ENCODE measurements at places on chromosomes 6 and 20. TPM values are rescaled to one million over a fixed set of nuclear protein-coding genes. Genes with fewer than 3 reads are reported as not detected.

DNA sequence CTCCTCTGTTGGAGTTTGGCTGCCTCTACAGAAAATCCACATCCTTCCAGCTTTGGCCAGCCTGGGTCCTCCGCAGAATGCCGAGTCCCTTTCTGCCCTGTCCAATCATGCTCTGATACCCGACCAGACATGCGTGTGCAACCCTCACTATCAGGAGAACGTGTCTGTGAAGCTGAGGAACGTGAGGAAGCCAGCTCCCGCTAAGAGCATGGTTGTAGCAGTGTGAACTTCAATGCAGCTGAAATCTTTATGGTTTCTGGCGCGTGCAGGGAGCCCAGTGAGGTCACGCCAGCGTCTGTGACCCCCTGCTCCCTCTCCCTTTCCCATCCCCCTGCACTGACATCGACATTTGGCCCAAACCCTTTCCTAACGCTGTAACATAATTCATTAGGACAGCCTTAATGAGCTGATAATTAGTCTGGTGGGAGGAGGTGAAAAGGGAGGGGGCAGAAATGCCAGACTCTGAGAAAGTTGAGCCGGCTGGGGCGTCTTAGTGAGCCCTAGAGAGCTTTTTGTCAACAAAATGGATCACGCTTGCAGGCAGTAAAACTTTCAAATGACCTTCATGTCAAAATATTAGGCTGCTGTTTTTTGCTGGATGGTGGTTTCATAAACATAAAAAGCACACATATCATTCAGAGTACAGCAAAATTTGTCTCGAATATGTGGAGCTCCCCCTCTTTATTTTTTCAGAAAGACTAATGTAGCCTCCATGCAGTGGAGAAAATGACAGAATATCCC is 423.3 kb downstream of the QKI start:
- no peak overlapping the region for H3K4me3 ChIP-seq
- no peaks in the 10 kb centered on the region for H3K36me3 ChIP-seq
- H3K4me1 ChIP-seq, result no peaks in the 10 kb centered on the region
- peaks cover 13% of the 10 kb centered on the region for H3K27me3 ChIP-seq
- no peak for DNase-seq

- H3K4me1 ChIP-seq, result no peaks in the 10 kb centered on the region
- no peak for DNase-seq
- peaks cover 6% of the 10 kb centered on the region for H3K27me3 ChIP-seq
- H3K27ac ChIP-seq, result no peak overlapping the region
- H3K36me3 ChIP-seq, result no peaks in the 10 kb centered on the region
Observed at GRCh38 chr20:5871459-5872410, 78.6 kb downstream of the TRMT6 start.

The CLPSL1 gene
- total RNA-seq, result not detected

The LPA gene
- not detected for total RNA-seq

The PNISR gene
- total RNA-seq, result 193 TPM

The DNMT3B gene
- total RNA-seq, result 0.20 TPM

DNA sequence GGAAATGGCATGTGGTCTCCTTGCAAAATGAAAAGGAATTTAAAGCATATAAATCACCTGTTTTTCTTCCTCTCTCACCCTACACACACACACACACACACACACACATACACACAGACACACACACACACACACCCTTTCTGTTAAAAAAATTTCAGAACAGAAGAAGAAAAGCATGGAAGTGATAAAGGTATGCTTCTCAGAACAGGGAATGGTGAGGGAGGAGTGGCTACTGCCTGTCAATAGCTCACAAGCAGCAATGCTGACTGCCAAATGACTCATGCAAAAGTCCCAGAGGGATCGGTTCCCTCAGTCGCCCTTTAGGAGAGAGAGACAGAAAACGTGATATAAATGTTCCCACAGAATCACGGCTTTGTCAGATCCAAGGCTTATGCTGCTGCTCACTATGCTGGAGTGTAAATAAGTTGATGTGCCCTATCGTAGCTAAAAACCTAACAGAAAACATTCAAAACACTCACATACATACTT is 102.6 kb downstream of the IBTK start:
- H3K27ac ChIP-seq, result no peak overlapping the region
- H3K36me3 ChIP-seq, result no peaks in the 10 kb centered on the region
- H3K27me3 ChIP-seq, result no peaks in the 10 kb centered on the region

GRCh38 chr6:139970591-139970991 is 596.1 kb upstream of the CITED2 start:
- no peaks in the 10 kb centered on the region for H3K27me3 ChIP-seq
- no peaks in the 10 kb centered on the region for H3K36me3 ChIP-seq
- no peak overlapping the region for H3K27ac ChIP-seq
- no peak overlapping the region for H3K4me3 ChIP-seq

GRCh38 chr6:2655844-2656433 is 94.8 kb downstream of the MYLK4 start:
- H3K4me3 ChIP-seq, result no peak overlapping the region
- DNase-seq, result no peak
- H3K4me1 ChIP-seq, result peaks cover 13% of the 10 kb centered on the region
- no peak overlapping the region for H3K27ac ChIP-seq
- H3K36me3 ChIP-seq, result no peaks in the 10 kb centered on the region

GRCh38 chr20:37490663-37491350 is 30.2 kb upstream of the NNAT start:
- peaks cover 24% of the 10 kb centered on the region for H3K4me1 ChIP-seq
- H3K36me3 ChIP-seq, result peaks cover 27% of the 10 kb centered on the region
- H3K4me3 ChIP-seq, result no peak overlapping the region
- no peak overlapping the region for H3K27ac ChIP-seq
- no peak for DNase-seq

DNA sequence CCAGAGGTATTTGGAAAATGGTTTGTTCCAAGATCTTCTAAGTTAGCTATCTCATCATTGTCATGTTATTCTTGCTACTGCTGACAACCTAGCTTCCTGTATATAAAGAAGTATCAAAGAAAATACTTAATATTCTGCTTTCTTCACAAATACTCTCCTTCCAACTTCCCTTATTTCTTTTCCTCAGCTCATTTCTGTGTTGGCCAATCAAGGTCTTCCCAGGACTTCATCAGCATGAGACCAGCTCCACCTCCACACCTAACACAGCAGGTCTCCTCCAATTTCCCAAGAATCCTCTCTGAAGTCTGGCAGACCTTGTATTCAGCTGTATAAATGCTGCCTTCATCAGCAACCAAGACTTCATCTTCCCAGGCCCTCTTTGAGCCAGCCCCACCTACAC is 538.6 kb upstream of the JARID2 start:
- H3K27me3 ChIP-seq, result no peaks in the 10 kb centered on the region
- peaks cover 14% of the 10 kb centered on the region for H3K4me1 ChIP-seq
- H3K36me3 ChIP-seq, result no peaks in the 10 kb centered on the region
- DNase-seq, result no peak

GRCh38 chr20:54337144-54337543 is 129.3 kb downstream of the PFDN4 start:
- H3K27me3 ChIP-seq, result peaks cover 3% of the 10 kb centered on the region
- DNase-seq, result no peak
- no peaks in the 10 kb centered on the region for H3K4me1 ChIP-seq
- no peak overlapping the region for H3K4me3 ChIP-seq
- H3K36me3 ChIP-seq, result no peaks in the 10 kb centered on the region
- no peak overlapping the region for H3K27ac ChIP-seq

DNA sequence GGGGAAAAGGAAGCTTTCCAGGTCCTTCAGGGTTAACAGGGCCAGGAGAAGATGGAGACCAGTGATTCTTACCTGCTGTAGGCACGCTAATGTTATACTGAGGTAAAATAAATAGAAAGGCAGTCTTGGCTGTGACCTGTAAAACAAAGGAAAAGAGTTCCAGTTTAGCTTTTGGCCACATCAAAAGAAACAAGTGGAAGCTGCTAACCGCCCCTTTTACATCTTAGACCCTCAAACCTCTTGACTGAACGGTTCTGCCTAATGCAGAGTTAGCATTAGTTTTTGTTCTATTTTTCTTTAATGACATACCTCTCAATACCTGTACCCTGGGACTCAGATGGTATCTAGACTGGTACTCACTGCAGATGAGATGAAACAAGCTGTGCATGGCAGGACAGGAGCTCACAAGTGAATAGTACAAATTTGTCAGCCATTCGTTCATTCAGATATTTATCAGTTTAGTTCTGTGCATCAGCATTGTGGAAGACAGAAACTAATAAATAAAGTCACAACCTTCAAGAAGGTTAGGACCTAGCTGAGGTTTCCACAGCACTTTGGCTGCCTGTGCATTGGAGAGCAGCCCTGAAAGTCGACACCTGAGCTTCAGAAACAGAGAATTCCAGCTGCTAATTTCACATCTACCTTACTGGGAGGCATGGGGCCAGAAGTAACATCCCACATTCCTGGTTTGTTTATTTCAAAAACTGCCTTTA is 41.0 kb downstream of the TRAM2 start:
- no peak overlapping the region for H3K4me3 ChIP-seq
- no peak overlapping the region for H3K27ac ChIP-seq
- H3K27me3 ChIP-seq, result no peaks in the 10 kb centered on the region
- peaks cover 21% of the 10 kb centered on the region for H3K4me1 ChIP-seq
- no peak for DNase-seq

- H3K27me3 ChIP-seq, result no peaks in the 10 kb centered on the region
- no peak for DNase-seq
- H3K4me3 ChIP-seq, result no peak overlapping the region
- no peaks in the 10 kb centered on the region for H3K36me3 ChIP-seq
Observed at GRCh38 chr6:4336084-4336483, 200.7 kb upstream of the ECI2 start.

DNA sequence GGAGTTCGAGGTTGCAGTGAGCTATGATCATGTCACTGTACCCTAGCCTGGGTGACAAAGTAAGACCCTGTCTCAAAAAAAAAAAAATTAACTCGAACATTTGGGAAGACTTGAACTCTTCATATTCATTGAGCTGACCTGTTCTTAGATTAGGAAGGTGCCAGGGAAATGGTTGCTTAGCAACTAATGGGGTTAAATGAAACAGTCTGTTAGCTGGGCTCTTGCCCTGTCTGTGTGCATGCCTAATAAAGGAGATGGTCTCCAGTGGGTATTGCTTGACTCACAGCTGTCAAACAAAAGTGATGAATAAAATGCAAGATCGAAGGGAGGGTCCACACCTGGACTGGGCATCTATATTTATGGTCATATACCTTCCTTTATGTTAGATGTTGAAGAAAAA is 101.8 kb downstream of the KLHL32 start:
- H3K36me3 ChIP-seq, result no peaks in the 10 kb centered on the region
- H3K27me3 ChIP-seq, result no peaks in the 10 kb centered on the region
- no peak overlapping the region for H3K27ac ChIP-seq
- H3K4me3 ChIP-seq, result no peak overlapping the region
- DNase-seq, result no peak

DNA sequence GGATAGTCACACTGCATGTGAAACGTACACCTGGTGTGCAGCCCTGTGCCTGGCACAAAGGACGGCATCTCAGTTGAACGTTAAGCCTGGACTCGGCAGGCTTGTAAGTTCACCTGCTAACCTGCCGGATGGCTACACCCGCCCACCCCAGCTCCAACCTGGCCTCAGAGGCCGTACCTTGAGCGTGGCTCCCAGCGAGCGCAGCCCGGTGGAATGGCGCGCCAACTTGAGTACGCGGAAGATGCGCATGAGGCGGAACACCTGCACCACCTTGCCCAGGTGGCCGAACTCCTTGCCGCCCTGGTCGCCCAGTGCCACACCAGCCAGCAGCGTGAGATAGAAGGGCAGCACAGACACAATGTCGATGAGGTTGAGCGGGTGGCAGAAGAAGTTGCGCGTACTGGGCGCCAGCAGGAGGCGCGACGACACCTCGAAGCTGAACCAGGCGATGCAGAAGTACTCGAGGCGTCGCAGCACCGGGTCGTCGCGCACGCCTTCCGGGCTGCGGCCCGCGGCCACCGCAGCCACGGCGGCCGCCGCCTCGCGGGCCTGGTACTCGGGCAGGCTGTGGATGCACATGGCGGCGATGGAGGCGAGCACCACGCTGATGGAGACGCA is 3.3 kb downstream of the KCNS1 start:
- H3K4me1 ChIP-seq, result peaks cover 22% of the 10 kb centered on the region
- H3K27ac ChIP-seq, result no peak overlapping the region
- no peak for DNase-seq
- peak overlapping the region; percentile 60 for H3K4me3 ChIP-seq
- H3K27me3 ChIP-seq, result peaks cover 38% of the 10 kb centered on the region

The SLC2A10 gene
- not detected for total RNA-seq

The HEY2 gene
- total RNA-seq, result not detected

The MPIG6B gene
- not detected for total RNA-seq

GRCh38 chr6:14915888-14916832 is 329.7 kb upstream of the JARID2 start:
- no peaks in the 10 kb centered on the region for H3K27me3 ChIP-seq
- no peak overlapping the region for H3K4me3 ChIP-seq

DNA sequence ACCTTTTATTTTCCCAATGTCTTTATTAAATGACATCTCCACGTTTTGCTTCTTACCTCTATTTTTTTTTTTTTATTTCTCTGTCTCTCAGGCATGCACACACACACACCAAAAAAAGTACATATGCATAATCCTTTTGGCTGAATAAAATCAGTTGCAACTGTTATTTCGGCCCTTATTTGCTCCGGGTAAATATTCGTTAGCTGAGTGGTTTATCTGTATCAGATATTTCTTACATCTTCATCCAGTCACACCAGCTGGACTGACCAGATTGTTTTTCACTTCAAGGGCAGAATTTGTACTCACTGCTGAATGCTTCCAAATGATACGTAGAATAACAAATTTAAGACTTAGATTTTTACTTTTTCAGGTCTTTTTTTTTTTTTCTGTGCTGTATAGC is 45.5 kb downstream of the PTPN1 start:
- DNase-seq, result no peak
- no peaks in the 10 kb centered on the region for H3K27me3 ChIP-seq
- no peak overlapping the region for H3K4me3 ChIP-seq
- peaks cover 50% of the 10 kb centered on the region for H3K36me3 ChIP-seq
